CD8-positive, alpha-beta T cell (primary cell): ENCODE measurements at places on chromosomes 3 and 15.

GRCh38 chr3:103127737-103128136, 692.9 kb downstream of the ZPLD1 start:
- DNase-seq = no peak

GRCh38 chr3:134590766-134591165, 60.1 kb downstream of the KY start:
- DNase-seq = no peak

GRCh38 chr3:1962396-1963088, 136.1 kb upstream of the CNTN4 start:
- DNase-seq = no peak

GRCh38 chr15:40545457-40545856, 19.4 kb downstream of the CCDC32 start:
- DNase-seq = no peak

DNA sequence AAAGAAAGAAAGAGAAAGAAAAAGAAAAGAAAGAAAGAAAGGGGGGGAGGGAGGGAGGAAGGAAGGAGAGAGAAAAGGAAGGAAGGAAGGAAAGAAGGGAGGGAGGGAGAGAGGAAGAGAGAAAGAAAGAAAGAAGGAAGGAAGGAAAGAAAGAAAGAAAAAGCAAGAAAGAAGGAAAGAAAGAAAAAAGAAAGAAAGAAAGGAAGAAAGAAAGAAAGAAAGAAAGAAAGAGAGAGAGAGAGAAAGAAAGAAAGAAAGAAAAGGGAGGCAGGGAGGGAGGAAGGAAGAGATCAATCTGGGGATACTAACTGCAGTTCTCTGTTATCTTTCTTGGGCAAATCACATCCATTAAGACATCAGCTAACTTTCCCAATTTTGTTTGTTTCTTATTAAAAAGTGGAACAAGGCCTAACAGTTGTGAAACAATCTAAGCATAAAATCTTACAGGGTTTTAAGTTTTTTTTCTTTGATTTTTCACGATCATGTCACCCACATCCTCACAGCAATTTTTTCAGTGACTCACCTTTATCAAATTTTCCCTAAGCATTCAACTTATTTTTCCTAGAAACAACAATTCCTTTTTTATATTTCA, 36.8 kb downstream of the TBC1D2B start:
- no peak for DNase-seq

DNA sequence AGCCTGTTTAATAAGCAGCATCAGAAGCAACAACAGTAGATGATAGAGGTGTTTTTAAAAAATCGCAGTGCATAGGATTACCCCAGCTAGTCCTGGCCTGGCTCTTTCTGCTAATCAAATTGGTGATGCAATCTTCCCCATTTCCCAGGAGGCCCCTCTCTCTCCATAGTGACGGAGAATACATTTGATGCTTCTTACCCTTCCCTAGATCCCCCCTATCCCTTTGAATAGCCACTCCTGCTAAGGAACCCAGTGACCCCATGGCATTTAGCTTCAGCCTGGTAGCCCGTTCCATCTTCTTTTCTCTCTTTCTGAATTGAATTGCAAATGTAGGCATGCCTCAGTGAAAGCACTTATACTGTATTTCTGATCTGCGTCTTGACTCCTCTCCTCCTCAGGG, 223.6 kb upstream of the GAP43 start:
- DNase-seq = no peak

- no peak for DNase-seq
Measured at GRCh38 chr3:112806903-112807302, 39.8 kb downstream of the CD200R1L start.

DNA sequence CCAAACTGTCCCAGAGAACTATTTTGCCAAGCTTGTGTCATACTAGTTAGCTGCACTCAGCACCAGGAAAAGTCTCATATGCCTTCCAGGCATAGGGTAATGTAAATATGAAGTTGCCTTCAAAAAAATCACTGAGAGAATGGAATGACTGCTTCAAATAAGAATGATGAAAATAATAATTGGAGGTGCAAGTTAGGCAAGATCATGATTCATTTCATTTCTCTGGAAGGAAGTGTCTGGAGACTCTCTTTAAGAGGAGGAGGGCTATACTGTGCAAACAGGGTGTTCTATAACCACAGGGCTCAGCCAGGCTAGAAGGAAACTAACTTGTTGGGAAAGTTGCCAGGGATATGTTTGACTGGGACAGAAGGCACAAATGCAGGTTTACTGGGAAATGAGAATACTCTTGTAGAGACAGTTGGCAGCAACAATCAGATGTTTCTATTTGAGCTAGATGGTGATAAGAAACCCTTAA, 4.3 kb downstream of the SIDT1 start:
- DNase-seq = no peak

- peak; percentile 36 for DNase-seq
Measured at GRCh38 chr3:13391308-13391707, 28.8 kb downstream of the NUP210 start.

GRCh38 chr3:192487033-192487432, 240.3 kb downstream of the FGF12 start:
- DNase-seq = no peak

DNA sequence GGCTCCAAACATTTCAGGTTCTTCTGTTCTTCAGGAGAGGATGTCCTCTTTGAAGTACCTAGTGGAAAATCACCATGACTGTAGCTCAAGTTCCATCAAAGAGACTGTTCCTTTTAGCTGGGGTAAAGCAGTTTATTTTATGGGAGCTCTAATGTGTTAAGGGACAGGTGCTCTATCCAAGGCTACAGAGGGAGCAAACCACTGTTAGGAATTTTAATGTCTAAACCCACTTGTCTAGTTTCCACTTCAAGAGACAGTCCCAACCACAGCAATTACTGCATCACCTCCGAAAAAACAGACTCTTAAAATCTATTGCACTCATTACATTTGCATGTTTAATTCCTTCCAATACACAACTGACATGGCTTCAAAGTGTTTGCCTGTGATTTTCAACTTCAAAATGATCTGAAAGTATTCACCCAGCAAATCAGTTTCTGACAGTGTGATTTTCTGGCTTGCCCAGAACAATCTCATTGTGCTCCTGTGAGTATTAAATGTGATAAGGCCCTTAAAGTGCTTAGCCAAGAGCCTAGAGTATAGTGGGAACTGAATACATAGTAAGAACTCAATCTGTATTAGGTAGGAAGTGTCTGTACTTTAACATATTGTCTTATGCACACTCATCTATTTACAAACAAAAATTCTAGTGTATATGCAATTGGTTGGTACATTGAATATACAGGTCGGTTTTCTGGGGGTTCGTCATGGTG, 266.5 kb upstream of the CCDC54 start:
- DNase-seq = no peak

GRCh38 chr3:136545664-136546268, 206.4 kb downstream of the STAG1 start:
- no peak for DNase-seq

DNA sequence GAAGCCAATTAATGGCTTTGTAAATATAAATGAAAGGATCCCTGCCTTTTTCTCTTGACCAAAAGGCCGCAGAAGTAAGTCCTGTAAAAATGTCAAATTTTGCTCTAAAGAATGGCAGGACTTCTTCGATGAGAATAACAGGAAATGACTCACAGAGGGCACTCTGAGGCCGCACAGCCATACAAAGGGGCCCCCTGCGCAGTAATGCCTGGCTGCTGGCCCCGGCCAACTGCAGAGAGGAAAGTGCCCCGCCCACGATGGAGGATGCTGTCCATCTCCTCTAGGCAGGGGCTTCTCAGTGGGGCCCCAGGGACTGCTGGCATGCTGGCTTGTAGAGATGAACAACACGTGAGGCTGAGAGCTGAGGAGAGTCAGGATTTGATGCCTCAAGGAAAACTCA, 18.1 kb upstream of the SCN10A start:
- DNase-seq = peak; percentile 12

DNA sequence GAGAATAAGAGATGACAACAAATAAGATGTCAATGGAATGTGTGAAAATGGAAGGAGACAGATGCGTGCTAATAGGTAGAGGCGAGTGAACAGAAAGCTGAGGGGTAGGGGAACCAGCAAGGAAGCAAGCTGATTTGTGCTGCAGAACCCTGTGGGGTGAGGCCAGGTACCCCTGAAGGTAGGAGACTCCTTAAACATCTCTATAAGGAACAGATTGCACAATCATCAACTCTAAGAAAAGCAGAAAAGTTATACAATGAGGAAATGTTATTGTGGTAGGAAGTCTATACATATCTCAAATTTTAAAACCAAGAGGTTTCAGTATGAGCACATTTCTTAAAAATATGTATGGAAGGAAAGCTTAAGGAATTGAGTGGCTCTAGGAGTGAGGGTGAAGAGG, 315.0 kb upstream of the TPM1 start:
- no peak for DNase-seq

DNA sequence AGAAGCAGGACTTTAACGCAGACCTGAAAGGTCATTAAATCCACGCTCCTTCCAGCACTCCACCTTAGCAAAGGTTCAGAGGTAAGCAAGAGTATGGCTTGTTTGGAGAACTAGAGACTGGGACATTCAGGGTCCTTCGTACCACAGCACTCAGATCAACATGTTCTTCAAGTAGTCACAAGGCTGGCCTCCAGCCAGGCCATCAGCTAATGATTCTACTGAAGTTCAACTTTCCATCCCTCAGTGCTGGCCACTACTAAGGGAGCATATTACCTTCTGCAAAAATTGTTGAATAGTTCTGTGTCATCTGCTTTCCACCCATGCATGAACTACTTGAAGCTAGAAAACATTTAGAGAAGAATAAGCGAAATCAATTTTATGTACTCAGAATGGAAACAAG, 17.6 kb downstream of the CD200R1L start:
- DNase-seq = no peak

DNA sequence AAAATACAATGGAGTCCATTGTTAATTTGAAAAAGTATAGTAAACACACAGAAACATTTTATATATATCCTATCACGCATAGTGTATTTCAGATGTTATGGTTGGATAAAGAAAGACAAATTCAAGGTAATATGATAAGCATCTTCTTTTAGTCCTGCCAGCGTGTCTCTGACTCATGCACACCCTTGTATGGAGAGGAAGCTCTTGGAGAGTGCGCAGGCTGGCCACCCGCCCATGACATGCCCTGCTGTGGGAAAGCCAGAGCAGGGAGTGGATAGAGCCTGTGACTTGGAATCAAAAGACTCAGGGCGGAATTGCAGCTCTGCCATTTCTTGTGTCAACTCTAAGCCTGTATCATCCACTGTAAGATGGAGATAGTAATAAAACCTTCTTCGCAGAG, 23.0 kb upstream of the COPG1 start:
- DNase-seq = no peak

- no peak for DNase-seq
Measured at GRCh38 chr3:37913522-37913921, 51.8 kb downstream of the CTDSPL start.

- DNase-seq = no peak
Measured at GRCh38 chr3:189862385-189862998, 231.3 kb downstream of the TP63 start.

DNA sequence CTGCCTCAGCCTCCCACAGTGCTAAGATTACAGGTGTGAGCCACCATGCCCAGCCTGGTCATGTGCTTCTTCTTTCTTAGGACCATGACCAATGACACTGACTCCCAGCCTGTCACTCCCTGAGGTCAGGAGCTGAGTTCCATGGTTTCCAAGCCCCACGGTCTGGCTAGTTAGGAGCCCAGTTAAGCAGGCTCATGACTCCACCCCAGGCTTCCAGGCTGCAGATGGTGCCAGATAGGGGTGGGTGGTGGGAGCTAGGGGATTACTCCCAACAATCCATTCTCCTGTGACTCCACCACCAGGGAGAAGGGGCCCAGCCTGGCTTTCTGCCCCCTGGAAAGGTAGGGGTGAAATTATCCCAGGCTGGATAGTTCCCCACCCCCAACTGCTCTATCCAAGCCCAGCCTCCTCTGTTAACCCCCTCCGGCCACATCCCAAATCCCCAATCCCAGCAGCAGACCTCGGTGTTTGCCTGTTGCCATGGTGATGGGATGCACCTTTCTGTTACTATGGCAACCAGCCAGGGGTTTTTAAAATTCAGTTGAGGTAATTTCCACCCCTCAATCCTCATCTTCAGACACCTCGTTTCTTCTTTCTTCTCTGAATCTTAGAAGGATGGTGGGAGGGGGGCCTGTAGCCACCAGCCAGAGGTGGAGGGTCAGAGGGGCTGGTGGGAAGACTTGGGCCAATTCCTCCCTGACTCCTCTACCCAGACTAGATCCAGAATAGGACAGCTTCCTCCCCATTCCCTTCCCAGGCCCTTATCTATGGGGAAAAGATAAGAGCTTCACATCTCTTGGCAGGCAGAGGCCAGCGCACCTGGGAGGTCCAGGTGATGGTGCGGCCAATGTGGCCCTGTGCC, 22.5 kb upstream of the SEMA3F start:
- no peak for DNase-seq

GRCh38 chr3:133209871-133210550, 171.8 kb downstream of the TMEM108 start:
- DNase-seq = no peak

- DNase-seq = no peak
Measured at GRCh38 chr15:95857124-95857757, 473.3 kb upstream of the NR2F2 start.

DNA sequence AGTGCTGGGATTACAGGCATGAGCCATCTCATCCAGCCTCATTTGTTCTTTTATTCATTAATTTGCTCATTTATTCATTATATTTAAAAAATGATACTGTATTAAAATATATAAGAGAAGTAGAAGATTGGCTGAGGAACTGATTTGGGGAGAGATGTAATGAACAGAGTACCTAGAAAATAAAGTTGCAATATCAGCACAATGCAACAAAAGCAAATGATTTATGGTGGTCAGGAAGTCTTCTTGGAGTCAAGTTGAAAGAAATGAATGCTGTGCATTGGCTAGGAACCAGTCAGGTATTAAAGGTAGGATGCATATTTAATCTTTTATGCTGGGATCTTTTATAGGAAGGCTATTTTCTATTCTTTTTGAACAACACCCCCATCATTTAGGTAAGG, 152.2 kb downstream of the C3orf38 start:
- DNase-seq = no peak

DNA sequence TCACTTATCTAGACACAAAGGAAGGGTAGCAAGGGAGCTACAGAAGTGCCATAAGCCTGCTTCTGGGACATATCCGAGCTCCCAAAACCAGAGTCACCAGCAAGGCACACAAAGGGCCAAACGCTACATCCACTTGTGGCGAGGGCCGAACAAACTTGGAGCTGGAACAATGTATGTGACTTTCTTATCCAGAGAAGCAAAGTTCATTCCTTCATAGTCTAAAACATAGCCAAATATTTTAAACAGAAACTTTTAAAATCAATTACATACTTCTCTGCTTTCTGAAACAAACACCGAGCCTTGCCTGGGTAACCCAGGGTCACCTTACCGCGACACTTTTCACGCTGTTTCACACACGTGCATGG, 15.9 kb downstream of the ZXDC start:
- no peak for DNase-seq

DNA sequence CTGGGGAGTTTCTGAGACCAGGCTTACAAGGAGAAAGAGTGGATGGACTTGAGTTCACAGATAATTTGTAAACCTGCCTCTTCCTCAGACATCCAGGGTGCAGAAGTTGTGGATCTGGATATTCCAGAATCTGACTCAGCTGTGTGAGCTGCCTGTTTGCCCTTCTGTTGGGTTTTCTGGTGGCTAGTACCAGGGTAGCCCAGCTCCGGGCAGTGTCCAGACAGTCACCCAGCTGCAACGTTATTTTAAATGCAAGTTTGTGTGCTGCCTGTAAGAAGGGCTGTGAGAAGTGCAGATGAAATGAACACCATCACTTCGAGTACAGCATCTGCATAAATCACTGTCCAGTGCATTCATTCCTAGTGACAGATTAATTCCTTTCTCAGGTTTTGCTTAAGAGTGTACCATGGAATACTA, 1053.0 kb downstream of the TUSC7 start:
- no peak for DNase-seq
